Tibial nerve (tissue), 4 donors: ENCODE measurements at places on chromosomes 11 and 22. TPM values are rescaled to one million over a fixed set of nuclear protein-coding genes. Genes with fewer than 3 reads are reported as not detected.

GRCh38 chr11:63915961-63916836 lies 765 bp downstream of the RCOR2 start:
- no peak for DNase-seq
- no peak overlapping the region for H3K27ac ChIP-seq
- H3K36me3 ChIP-seq: no peaks in the 10 kb centered on the region
- peak overlapping the region; percentile 52 for H3K4me3 ChIP-seq

- H3K27ac ChIP-seq: no peak overlapping the region
- peaks cover 3% of the 10 kb centered on the region for H3K4me1 ChIP-seq
- peaks cover 47% of the 10 kb centered on the region for H3K36me3 ChIP-seq
- H3K27me3 ChIP-seq: no peaks in the 10 kb centered on the region
Observed at GRCh38 chr22:45731798-45732495, 60.3 kb downstream of the ATXN10 start.

GRCh38 chr11:86182976-86183584 lies 61.5 kb upstream of the EED start:
- H3K4me1 ChIP-seq: peaks cover 5% of the 10 kb centered on the region
- H3K36me3 ChIP-seq: no peaks in the 10 kb centered on the region
- DNase-seq: no peak
- no peaks in the 10 kb centered on the region for H3K27me3 ChIP-seq
- no peak overlapping the region for H3K4me3 ChIP-seq
- no peak overlapping the region for H3K27ac ChIP-seq

LAYN gene
- total RNA-seq: 5.7 TPM

GRCh38 chr11:117459123-117459978 lies 131.7 kb downstream of the CEP164 start:
- no peak overlapping the region for H3K4me3 ChIP-seq
- H3K27ac ChIP-seq: no peak overlapping the region
- H3K4me1 ChIP-seq: no peaks in the 10 kb centered on the region

DNA sequence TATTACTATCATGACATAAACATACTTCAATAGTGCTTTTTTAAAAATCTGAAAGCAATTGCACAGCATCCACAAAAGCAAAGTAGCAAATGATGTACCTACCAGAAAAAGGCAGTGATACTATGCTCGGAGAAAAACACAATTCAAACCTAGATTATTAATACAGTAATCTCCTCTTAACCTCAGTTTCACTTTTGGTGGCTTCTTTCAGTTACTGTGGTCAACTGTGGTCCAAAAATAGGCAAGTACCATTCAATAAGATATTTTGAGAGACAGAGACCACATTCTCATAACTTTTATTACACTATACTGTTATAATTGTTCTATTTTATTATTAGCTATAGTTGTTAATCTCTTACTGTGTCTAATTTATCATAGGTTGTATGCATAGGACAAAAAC lies 20.8 kb downstream of the KCNA4 start:
- no peaks in the 10 kb centered on the region for H3K4me1 ChIP-seq
- H3K27ac ChIP-seq: no peak overlapping the region
- no peaks in the 10 kb centered on the region for H3K36me3 ChIP-seq
- DNase-seq: no peak
- H3K27me3 ChIP-seq: no peaks in the 10 kb centered on the region
- H3K4me3 ChIP-seq: no peak overlapping the region

DNA sequence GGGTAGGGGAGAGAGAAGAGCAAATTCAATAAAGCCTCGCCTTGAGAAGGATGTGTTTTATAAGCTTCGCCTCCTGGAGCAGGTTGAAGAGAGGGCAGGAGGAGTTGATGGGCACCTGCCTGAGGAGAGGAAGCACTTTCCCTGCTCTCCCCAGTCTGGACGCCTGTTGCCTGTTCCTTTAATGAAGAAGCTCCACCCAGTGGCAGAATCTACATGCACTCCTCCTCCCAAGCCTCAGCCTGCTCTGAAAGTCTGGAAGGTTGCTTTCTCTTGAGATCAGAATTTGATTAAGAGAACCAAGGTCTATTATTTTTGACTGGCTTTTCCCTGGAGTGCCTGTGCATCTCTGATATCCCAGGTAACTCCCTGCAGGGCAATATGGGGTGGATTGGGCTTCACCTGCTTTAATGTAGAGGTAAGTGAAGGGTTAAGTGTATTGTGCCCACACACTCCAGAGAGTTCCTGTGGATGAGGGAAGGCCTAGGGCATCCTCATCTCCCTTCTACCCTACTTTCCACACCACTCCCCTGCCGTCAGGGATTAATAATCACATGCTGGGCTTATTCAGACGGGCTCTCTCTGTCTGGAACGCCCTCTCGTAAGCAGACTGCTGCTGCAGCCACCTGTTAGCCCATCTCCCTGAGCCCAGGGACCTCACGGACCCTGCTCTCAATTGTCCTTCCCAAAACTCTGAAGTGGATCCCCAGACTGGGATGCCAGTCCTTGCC lies 22.3 kb downstream of the NTM start:
- no peaks in the 10 kb centered on the region for H3K4me1 ChIP-seq
- no peaks in the 10 kb centered on the region for H3K36me3 ChIP-seq
- no peak for DNase-seq
- no peak overlapping the region for H3K4me3 ChIP-seq

DNA sequence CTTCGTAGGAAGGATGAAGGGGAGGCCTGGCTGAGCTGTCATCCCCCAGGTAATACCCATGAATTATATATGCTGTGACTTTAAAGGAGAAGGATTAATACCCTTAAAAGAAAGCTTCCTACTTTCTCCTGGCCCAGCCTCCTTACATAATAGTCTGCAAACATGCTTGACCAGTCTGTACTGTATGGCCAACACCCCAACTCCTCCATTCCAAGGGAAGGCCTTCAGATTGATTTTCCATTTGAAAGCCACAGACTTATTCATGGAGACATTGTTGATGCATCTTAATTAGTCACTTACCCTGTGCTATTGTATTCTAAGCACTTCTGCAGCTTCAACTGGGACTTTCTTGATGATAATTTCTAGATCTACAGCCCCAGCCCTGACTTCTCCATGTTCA lies 2.0 kb downstream of the PAAF1 start:
- no peak overlapping the region for H3K27ac ChIP-seq
- peaks cover 14% of the 10 kb centered on the region for H3K4me1 ChIP-seq
- DNase-seq: no peak
- H3K4me3 ChIP-seq: no peak overlapping the region
- H3K36me3 ChIP-seq: no peaks in the 10 kb centered on the region

DNA sequence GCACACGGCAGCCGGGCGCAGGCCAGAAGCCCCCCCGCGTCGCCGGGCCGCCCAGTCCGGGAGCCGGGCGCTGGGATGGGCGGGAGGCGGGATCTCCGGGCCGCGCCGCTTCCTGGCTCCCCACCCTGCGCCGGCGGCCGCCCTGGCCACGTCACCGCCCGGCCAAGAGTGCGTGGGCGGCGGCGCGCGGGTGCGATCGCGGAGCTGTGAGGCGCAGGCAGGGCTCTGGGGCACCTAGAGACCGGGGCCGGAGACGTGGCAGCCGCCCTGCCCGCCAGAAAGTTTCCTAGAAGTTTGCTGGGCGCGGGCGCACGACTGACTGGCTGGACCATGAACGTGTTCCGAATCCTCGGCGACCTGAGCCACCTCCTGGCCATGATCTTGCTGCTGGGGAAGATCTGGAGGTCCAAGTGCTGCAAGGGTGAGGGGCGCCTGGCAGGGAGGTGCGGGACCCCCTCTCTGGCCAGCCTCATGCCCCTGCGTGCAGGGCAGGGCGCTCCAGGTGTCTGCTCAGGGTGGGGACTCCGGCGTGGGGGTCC lies at the start of gene KDELR3:
KDELR3 (plus strand) TSS at position 193 of the 539 bp plus-strand sequence; CDS start at position 331, 138 bp downstream.
- H3K27me3 ChIP-seq: peaks cover 4% of the 10 kb centered on the region
- DNase-seq: peak; percentile 26
- no peaks in the 10 kb centered on the region for H3K36me3 ChIP-seq
- H3K4me3 ChIP-seq: peak within 1 kb of the TSS; percentile 59

- no peaks in the 10 kb centered on the region for H3K36me3 ChIP-seq
- no peaks in the 10 kb centered on the region for H3K27me3 ChIP-seq
- no peaks in the 10 kb centered on the region for H3K4me1 ChIP-seq
- H3K4me3 ChIP-seq: no peak overlapping the region
Observed at GRCh38 chr11:79019277-79019676, 421.6 kb downstream of the TENM4 start.

DNA sequence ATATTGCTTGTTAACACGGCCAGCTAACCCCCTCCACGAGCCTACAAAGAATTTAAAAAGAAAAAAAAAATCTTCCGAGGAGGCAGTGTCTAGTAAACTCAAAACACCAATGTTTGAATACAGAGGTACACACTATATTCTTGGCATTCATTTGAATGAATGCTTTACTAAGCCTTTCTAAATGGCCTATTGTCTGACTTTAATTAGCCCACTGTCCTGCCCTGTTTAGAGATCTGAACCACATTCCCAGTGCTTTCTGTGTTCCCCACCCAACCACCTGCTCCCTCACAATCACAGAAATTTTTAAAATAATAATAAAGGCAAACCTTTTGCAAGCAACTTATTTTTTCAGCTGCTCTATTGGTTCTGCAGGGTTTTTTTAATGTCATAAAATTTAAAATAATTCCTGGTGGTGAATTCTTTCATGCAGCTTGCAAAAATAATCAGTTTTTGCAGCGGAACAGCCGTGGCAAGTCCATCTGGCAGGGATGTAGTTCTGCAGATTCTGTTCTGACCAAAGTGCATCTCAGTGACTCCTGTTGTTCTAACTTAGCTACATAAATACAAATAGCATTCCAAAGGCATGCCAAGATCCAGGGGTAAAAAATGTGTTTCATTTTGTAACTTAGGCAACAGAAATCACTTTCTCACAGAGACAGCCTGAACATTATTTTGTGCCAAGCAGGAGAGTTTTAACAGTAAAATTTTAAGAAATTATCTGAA lies 23.8 kb downstream of the POU2AF2 start:
- no peaks in the 10 kb centered on the region for H3K27me3 ChIP-seq
- no peak overlapping the region for H3K27ac ChIP-seq
- no peak overlapping the region for H3K4me3 ChIP-seq
- no peak for DNase-seq
- H3K36me3 ChIP-seq: no peaks in the 10 kb centered on the region

RHOD gene
- 25.2 TPM for total RNA-seq
